ENCODE measurements at places on chromosomes 2 and 18. TPM values are rescaled to one million over a fixed set of nuclear protein-coding genes. Genes with fewer than 3 reads are reported as not detected.
A peak's percentile ranks its signal among the peaks of the same experiment; 100 is the strongest.

DNA sequence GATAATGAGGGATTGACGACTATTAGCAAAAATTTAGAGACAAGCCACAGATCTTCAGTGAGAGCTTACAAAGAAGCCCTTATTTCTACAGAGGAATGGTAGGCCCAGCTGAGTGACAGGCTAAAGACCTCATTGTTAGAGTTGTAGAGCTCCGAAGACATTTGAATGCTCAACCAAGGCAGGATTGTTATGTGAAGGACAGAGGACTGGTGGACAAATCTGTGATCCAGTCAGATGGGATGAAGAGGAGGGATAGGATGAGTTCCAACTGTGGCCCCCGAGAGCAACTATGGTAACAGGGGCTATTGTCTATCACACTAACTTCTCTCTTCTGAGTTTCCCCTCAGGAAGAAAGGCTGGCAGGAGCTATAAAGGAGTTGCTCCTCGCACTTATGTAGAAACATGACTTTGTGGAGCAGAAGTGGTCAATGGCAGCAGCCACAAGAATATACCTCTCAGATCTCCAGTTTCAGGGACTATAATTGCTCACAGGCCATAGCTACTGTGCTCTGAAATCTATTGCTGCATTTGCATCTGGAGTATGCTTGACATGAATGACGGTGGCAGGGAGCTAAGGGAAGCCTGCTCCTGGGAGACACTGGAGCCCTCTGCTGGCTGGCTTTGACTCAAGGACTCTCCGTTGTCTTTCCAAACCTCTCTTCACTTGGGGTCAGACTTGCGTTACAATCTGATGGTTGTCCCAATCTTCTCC is 50.3 kb upstream of the GREB1L start:
- DNase-seq: no peak
- H3K4me1 ChIP-seq: no peaks in the 10 kb centered on the region
- H3K4me3 ChIP-seq: no peak overlapping the region
- no peaks in the 10 kb centered on the region for H3K36me3 ChIP-seq

DNA sequence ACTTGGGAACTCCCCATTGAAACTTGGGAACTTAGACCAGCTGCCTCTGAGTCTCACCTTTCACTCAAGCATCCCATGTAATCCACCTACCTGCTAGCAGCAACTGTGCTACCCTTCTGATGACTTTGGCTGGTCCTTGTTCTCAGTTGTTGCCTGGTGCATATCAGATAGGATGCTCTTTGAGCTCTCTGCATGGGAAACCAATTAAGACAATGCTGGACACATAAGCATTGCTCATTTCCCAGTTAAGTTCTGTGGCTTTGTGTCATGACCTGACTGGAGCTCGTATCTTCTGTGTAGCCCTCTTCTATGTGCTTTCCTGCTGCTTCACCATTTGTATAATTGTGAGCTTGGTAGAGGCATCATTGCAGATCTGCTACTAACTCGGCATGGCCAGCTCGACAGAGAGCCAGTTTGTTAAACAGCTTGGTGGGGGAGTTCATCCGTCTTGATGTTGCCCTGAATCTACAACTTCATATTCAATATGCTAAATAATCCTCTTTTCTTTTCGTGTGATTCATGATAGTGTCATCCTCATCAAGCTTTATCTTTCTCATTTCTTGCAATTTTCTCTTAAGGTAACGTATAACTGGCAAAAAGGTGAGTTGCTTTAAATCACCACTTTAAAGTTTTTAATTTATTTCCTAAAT is 447.5 kb upstream of the SLC14A2 start:
- no peaks in the 10 kb centered on the region for H3K36me3 ChIP-seq
- no peak overlapping the region for H3K4me3 ChIP-seq

The DHRS9 gene
- 7.6 TPM for total RNA-seq

GRCh38 chr2:128310094-128310716 is 8.5 kb downstream of the HS6ST1 start:
- peaks cover 57% of the 10 kb centered on the region for H3K4me1 ChIP-seq
- H3K4me3 ChIP-seq: no peak overlapping the region
- DNase-seq: peak; percentile 60
- no peaks in the 10 kb centered on the region for H3K27me3 ChIP-seq
- no peaks in the 10 kb centered on the region for H3K36me3 ChIP-seq
- H3K27ac ChIP-seq: no peak overlapping the region

GRCh38 chr2:233354500-233354924 is 218 bp downstream of the DGKD start:
- H3K36me3 ChIP-seq: no peaks in the 10 kb centered on the region
- peaks cover 17% of the 10 kb centered on the region for H3K4me1 ChIP-seq
- no peak for DNase-seq
- no peak overlapping the region for H3K27ac ChIP-seq

Data from upper lobe of right lung (tissue), 1 donor.